ENCODE measurements at places on chromosomes 16 and 17.

DNA sequence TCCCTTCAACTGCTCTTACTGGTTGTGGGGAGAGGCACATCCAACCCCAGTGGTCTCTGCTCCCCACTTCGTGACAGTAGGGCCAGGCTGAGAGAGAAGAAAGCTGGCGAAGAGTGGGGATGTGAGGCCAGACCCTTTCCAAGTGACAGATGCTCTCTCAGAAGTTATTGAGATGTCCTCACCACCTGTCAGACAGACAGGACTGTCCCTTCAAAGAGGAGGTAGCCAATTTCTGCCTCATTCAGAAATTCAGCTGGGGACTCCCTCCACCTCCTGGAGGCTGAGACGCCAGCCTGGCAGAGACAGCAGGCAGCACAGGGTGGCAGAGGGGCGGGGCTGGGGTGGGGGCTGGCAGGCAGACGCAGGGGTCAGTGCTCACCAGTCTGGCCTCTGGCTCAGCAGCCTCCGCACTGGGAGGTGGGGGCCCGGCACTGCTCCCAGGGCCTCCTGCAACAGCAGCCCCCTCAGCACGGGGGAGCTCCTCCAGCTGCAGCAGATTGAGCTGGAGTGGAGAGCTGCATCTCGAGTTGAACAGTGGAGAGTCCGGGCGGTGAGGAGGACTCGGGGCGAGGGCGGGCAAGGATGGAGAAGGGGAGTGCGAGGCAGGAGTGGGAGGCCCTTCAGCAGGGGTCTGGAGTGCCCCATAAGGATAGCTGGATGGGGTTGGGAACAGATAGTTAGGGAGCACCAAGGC is 9.2 kb downstream of the PER1 start:
- no peak for DNase-seq

GRCh38 chr16:8026450-8026849 is 563.9 kb downstream of the TMEM114 start:
- DNase-seq: no peak

- peak; percentile 54 for DNase-seq
These were observed 1.3 kb downstream of the KIAA0513 start for GRCh38 chr16:85028685-85029407.

DNA sequence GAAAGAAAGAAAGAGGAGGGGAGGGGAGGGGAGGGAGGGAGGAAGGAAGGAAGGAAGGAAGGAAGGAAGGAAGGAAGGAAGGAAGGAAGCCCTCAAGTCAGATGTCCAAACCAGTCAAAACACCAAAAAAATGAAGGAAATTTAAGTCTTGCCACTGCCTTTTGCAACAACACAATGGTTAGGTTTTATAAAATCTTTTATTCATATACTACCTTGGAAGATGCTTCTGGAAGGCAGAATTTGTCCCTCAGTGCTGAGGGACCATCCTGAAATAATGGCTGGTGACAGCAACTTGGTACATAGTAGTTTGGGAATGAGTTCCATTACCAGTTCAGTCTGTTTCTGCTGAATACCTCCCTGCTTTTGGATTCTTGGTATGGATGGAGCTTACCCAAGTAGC is 7.9 kb downstream of the APOH start:
- no peak for DNase-seq

- DNase-seq: no peak
These were observed 46.3 kb downstream of the SNX11 start for GRCh38 chr17:48153691-48154358.

GRCh38 chr17:73718362-73718761 is 74.1 kb upstream of the SDK2 start:
- DNase-seq: no peak

- no peak for DNase-seq
These were observed 35.9 kb downstream of the SRL start for GRCh38 chr16:4205971-4206370.

DNA sequence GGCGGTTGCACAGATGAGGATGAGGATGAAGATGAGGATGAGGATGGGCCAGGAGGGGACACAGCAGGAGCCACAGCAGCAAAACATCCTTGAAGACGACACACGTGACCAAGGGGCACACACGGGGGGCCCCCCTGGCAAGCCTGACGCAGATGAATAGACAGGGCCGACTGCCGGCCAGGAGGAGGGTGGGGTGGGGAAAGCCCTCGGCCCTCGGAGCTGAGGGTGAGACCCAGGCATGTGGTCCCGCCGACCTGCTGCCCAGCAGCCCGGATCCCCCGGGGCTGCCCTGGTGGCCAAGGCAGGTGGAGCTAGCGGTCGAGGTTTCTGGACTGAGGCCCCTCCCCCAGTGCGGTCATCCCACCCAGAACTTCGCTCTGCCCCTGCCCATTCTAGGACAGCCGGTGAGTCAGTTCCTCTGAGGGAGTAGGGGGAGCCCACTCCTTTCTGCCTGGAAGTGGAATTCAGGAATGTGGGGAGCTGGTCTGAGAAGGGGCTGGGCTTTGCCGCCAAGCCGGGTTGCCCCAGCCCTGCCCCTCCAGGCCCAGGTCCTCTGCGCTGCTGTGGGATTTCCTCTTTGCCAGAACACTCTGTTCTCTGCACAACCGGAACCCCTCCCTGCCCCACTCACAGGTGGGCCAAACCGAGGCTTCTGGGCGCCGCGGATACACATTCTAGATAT is 9.9 kb downstream of the CYGB start:
- peak; percentile 28 for DNase-seq

DNA sequence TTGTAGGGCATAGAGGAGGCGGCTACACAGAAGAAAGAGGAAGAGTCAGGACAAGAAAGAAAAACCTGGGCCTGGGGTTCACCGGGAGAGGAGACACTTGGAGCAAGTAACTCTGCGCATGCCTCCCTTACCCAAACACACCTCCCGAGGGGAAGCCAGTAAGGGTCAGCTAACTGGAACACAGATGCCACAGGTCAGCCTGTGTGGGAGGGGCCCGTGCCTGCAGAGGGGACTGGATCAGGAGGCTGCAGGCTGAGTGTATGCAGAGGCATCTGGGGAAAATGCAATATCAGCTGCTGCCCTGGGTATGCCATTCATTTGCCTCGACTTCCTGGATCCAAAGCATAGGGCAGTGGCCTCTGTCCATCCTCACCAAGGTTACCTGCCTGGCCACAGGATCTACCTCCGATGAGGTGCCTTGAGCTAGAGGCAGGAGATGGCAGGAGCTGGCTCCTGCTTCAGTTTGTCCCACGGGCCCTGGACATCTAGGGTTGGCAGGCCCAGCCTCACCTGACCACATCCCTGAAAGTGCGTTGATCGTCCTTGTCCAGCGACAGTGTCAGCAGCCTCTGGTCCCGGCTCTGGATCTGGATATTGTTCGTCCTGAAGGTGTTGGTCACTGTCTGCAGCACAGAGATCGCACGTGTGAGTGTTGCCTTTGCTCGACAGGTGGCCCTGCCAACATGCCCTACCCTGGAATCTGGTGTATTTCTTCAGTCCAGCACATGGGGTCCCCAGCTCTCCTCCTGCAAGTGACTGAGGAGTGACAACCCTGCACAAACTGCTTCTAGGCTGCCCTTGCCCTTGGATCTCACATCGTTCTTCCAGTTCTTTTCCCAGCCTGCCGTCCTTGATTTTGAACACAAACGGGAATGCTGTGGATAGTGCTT is 4.6 kb upstream of the MFSD6L start:
- DNase-seq: no peak

DNA sequence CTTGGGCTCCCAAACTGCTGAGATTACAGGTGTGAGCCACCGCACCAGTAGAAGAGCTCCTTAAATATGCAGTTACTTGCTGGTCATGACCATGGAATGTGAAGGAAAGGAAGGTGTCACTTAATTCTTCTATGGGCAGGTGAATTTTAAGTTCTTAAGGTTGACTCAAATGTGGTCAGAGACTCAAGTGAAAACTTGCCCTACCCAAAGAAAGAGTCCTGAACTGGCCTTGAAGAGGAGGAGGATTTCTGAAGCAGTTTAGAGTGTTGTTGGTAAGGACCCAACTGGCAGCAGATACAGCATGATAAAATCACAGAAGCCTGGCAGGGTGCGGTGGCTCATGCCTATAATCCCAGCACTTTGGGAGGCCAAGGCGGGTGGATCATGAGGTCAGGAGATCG is 29.4 kb downstream of the CHD9 start:
- DNase-seq: no peak
